ENCODE measurements at places on chromosomes 12 and 14.
A peak's percentile ranks its signal among the peaks of the same experiment; 100 is the strongest.

- no peak for DNase-seq
These were observed 328.8 kb downstream of the ADGRD1 start for GRCh38 chr12:131282292-131283080.

- no peak for DNase-seq
These were observed 59.2 kb downstream of the TRIM9 start for GRCh38 chr14:51035611-51036192.

GRCh38 chr12:47360771-47361388, 281.1 kb upstream of the AMIGO2 start:
- peak; percentile 76 for DNase-seq

GRCh38 chr14:100593751-100594624, 6.8 kb upstream of the BEGAIN start:
- no peak for DNase-seq

- no peak for DNase-seq
These were observed 208.4 kb upstream of the FKBP4 start for GRCh38 chr12:2586156-2587038.

DNA sequence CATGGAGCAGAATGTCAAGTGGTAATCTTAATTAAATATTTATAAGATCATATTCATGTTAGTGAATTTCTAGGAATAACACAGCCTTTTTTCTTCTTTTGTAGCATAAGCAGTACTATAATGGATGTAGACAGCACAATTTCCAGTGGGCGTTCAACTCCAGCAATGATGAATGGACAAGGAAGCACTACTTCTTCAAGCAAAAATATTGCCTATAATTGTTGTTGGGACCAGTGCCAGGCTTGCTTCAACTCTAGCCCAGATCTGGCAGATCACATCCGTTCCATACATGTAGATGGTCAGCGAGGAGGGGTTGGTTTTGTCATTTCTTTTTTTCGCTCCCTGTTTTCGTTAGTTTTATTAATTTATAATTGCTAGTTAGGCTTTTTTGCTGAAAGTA, 23.1 kb downstream of the AEBP2 start:
- no peak for DNase-seq

DNA sequence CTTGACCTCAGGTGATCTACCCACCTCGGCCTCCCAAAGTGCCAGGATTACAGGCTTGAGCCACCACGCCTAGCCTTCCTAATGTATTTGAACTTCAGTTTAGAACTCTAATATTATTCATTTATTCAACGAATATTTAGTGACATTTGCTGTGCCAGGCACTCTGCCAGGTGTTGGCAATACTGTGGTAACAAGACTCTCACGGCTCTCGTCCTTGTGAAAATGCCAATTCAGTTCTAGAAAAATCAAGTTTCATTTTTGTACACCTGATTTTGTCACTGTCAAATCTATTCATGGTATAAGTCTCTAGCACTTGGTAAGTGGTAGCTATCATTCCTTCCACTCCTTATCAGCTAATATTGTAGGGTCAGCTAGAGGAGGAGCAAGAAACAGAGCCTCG, 6.3 kb upstream of the PWP1 start:
- no peak for DNase-seq

DNA sequence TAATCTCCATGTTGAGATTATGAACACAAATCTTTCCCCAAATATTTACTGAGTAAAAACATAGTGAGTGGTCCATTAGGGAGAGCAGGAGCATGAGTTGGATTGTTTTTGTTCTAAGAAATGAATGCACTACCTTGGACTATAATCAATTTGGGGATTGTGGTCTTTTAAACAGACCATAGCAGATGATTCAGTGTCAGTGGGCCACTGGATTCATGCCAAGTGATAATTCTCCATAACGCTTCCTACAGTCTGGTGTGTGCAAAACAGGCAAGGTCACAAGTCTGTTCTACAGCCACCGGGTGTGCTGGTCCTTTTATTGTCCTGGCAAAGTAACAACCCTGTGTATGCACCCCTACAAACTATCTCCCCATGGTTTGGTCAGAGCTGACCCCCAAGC, 266.3 kb downstream of the APAF1 start:
- DNase-seq: no peak

DNA sequence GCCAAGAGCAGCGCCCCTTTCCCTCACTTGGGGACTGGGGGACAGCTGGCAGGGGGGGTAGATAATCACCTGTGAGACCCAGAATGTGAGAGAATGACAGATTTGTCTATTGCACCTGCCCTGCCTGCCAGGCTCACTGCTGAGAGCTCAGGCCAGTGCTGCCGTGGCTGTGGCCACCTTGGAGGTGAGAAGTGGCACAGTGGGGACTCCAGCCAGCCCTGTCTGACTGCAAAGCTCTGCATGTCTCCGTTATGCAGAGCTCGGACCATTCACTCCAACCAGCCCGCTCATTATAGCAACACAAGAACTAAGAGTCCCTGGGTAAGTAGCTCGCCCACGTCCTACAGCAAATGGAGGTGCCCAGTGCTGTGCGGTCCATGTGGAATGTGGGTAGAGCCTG, 88.8 kb downstream of the DICER1 start:
- DNase-seq: no peak

- DNase-seq: peak; percentile 19
These were observed 11.4 kb upstream of the BCAT1 start for GRCh38 chr12:24960222-24960855.

DNA sequence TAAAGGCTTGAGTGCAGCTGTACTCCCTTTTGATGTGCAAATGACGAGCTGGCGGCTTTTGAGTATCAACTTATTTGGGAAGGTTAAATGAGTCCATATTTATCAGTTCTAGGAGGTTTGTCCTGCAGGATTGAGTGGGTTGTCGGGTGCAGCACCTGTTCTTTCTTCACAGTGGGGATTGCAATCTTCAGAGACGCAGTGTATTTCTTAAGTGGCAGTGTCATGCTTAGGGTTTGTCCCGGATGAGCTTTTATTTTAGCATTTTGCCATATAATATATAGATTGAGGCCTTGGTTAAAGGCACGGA, 1.2 kb downstream of the FUT8 start:
- no peak for DNase-seq

- no peak for DNase-seq
These were observed 9.4 kb upstream of the CNIH1 start for GRCh38 chr14:54450535-54450934.

DNA sequence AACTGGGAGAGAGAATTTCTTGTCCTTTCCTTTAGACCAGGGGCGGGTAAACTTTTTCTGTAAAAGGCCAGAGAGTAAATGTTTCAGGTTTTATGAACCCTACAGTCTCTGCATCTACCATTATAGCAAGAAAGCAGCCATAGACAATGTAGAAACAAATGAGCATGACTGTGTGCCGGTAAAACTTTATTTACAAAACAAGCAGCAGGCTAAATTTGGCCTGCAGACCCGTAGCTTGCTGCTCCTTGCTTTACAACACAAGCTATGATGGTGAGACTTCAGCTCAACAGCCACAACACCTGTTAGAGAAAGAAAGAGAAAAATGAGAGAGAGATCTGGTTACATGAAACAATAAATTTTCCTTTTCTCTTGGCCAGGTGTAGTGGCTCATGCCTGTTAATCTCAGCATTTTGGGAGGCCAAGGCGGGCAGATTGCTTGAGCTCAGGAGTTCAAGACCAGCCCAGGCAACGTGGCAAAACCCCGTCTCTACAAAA, 4.2 kb upstream of the CDC42BPB start:
- DNase-seq: no peak

- no peak for DNase-seq
These were observed 127.5 kb downstream of the AACS start for GRCh38 chr12:125192690-125193221.

- DNase-seq: no peak
These were observed 203.6 kb downstream of the EFCAB11 start for GRCh38 chr14:89750908-89751392.

Measured in CD4-positive, alpha-beta T cell treated with Interleukin-12 subunit alpha and Interleukin-12 subunit beta, for 1 hour (primary cell).